ENCODE measurements at places on chromosomes 12 and 14. TPM values are rescaled to one million over a fixed set of nuclear protein-coding genes. Genes with fewer than 3 reads are reported as not detected.

Gene CISTR
- total RNA-seq, result 0.75 TPM

Gene PIANP
- total RNA-seq, result 0.40 TPM

Gene EFS
- 3.7 TPM for total RNA-seq

- DNase-seq, result no peak
Observed at GRCh38 chr14:65226824-65227604, 124.7 kb upstream of the MAX start.

GRCh38 chr14:52069307-52070050 lies 620 bp upstream of the NID2 start:
- no peak for DNase-seq

- DNase-seq, result no peak
Observed at GRCh38 chr14:93475471-93475870, 44.7 kb downstream of the UNC79 start.

- DNase-seq, result peak; percentile 53
Observed at GRCh38 chr14:100292301-100292775, 13.9 kb downstream of the SLC25A29 start.
